Neuronal stem cell (in vitro differentiated cells): ENCODE measurements at places on chromosomes 2 and 18.

GRCh38 chr2:19772981-19773380 is 128.8 kb downstream of the TTC32 start:
- DNase-seq, result no peak

GRCh38 chr2:157355618-157356017 is 30.0 kb upstream of the ERMN start:
- DNase-seq, result no peak

- no peak for DNase-seq
These were observed 96.3 kb downstream of the ARMC9 start for GRCh38 chr2:231294571-231295362.

- DNase-seq, result no peak
These were observed 26.9 kb upstream of the YWHAQ start for GRCh38 chr2:9657731-9658130.

DNA sequence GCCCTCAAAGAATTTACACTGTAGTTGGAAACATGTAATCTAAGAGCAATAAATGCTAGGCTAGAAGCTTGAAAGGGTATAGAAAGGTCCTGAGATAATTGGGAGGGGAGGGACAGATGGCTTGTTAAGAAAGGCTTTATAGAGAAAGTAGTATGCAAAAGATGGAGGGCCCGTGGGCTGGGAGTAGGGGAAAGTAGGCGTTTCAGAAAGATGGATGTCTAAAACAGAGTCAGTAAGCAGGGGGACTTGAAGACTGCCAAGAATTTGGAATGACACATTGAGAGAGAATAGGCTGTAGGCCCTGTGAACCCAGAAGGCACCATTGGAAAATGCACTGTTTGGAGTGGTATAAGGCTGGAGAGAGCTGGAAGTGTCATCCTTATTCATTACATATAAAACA is 822 bp downstream of the PSMG2 start:
- no peak for DNase-seq

- DNase-seq, result no peak
These were observed 35.5 kb upstream of the COBLL1 start for GRCh38 chr2:164877169-164877568.

DNA sequence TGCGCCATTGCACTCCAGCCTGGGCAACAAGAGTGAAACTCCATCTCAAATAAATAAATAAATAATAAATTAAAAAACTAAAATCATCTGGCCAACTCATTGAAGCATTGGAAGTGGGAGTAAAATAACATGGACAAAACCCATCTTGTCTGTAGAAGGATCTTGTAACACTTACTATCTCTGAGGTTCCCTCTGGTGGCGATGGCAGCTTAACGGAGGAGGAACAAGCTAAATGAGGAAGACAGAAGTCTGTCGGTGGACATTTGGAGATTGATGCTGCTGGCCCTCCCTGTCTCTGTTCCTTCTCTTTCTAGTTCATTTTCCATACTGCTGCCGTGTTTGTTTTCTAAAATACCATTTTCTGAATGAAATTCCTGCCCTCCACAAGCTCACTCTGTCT is 43.4 kb downstream of the ZCCHC2 start:
- no peak for DNase-seq

GRCh38 chr18:61992285-61992684 is 99.5 kb upstream of the RNF152 start:
- DNase-seq, result no peak

GRCh38 chr2:19138264-19138825 is 220.1 kb downstream of the OSR1 start:
- no peak for DNase-seq

DNA sequence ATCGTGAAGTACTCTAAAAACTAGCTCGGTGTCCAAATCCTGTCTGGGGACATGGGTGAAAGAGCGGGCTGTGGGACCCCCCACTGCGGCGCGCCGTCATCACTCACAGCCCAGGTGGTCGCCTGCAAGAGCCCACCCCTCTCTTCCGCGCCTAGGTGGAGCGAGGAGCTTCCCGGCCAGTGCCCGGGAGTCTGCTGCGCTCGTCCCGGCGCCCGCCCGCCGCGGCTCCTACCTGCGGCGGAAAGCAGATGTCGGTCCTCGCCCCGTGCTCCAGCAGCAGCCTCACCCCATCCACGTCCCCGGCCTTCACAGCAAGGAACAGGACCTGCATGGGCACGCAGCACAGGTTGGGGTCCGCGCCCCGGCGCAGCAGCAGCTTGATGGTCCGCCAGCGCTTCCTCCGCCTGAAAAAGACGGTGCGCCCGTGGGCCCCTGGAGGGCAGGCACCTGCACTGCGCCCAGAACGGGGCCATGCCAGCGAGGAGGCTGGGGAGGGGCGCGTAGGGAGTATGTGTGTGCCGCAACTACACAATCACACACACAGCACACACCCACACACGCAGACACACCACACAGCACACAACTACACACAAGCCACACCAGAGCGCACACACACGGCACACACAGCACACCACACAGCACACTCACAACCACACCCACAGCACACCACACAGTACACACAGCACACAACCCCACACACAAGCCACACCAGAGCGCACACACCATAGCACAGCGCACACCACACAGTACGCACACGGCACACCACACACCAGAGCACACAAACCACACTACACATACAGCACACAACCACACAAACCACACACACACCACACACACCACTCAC is 37.4 kb downstream of the ANKMY1 start:
- DNase-seq, result no peak

DNA sequence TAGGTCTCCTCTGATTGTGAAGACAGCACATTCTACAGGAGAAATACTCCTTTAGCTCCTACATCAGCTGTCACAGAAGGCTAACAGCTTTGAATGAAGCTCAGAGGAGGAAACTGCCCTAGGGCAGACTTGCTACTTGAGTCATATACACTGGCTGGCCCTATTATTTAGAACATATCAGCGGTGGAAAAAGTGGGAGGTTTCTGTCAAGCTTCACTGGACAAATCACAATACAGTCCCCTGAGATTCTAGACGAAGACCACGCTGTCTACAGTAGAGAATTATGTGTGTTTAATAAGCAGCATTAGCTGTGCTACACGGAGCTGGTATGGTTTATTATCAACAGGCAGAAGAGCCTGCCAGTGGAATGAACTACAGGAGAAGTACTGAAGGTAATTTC is 230.9 kb upstream of the FSIP2 start:
- DNase-seq, result no peak

GRCh38 chr18:76386886-76387285 is 108.2 kb downstream of the ZNF516 start:
- DNase-seq, result no peak

- DNase-seq, result no peak
These were observed 250.1 kb upstream of the DPP10 start for GRCh38 chr2:114192362-114192761.

DNA sequence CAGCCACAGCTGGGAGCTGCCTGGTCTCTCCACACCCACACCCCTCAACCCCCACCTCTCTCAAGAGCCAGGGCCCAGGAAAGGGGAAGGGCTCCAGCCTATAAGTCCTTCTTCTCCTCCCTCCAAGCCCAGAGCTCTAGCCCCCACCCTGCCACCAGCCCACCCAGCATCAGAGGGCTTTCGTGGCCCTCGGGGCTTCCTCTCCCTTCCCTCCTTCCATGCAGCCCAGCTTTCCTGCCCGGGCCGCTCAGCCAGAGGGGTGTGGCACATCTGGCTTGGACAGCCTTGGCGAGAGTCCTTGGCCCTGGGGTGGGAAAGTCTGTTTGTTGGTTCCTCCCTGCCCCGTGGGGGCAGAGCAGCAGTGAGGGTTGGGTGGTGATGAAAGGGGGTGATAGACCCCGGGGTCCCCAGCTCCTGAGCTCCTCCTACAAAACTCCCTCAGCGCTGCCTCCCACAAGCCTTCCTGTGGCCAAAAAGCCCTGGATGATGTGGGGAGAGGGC is 7.0 kb downstream of the TNS1 start:
- no peak for DNase-seq

DNA sequence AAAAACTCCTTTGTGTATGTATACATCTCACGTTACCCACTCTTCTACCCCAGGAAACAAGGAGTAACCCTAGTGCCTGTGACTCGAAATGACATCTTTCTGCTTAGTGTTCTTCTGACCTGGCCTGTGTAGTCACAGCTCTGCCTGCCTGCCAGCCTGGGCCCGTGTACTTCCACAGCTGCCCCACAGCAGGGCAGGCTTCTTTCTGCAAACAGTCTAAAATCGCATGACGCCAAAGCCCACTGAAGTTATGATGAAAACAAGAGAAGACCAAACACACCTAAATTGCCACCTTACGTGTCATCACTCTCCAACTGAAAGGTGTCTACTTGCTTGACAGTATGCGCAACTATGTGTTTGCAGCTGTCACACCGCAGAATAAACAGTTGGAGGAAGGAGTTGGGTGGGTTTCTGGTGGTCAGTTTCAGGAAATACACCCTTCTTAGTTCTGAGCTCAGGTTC is 1.5 kb downstream of the GAREM1 start:
- DNase-seq, result peak; percentile 15

DNA sequence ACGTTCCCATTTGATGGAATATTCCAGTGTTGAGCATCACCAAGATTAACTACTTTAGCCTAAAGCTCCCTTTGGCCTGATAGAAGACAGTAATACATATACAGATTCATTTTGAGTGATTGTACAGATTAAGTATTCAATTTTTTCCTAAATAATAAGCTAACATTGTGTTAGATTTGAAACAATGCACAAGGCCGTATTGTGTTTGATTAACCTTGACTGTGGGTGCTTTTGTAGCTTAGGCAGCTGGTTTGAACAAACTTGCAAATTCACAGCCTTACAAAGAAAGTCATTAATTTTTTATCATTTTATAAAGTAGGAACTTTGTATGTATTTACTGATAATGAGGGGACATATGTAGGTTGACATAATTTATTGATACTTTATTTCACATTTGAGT is 29.6 kb downstream of the NABP1 start:
- DNase-seq, result no peak

- DNase-seq, result no peak
These were observed 39.0 kb downstream of the KIAA2012 start for GRCh38 chr2:202112041-202112440.

DNA sequence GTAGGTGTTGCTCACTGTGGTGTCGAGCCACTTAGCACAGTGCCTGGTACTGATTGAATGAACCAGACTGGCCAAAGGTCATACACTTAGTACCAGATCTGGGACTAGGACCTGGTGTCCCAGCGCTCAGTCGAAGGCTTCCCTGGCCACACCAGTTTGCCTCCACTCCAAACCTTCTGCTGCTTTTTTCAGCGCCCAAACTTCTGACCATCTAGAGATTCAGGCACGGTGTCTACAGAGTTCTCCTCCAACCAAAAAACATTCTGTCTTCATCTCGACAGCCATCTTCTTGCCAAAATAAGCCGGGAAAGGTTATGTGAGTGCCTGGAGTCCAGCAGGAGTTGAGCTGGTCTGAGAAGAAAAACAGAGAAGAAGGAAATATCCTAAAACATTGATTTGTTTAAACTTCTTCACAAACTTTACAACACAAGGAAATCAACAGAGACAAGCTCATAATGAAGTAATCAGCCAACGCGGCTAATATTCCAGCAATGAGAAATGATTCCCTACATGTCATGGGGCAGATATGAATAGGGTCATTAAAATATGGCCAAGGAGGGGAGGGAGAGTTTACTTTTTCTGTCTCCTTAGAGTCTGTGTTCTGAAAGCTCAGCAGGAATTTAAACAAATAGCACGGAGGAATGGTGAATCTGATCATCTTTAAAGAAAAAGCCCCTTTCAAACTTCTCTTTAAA is 2.3 kb upstream of the GLI2 start:
- DNase-seq, result no peak

DNA sequence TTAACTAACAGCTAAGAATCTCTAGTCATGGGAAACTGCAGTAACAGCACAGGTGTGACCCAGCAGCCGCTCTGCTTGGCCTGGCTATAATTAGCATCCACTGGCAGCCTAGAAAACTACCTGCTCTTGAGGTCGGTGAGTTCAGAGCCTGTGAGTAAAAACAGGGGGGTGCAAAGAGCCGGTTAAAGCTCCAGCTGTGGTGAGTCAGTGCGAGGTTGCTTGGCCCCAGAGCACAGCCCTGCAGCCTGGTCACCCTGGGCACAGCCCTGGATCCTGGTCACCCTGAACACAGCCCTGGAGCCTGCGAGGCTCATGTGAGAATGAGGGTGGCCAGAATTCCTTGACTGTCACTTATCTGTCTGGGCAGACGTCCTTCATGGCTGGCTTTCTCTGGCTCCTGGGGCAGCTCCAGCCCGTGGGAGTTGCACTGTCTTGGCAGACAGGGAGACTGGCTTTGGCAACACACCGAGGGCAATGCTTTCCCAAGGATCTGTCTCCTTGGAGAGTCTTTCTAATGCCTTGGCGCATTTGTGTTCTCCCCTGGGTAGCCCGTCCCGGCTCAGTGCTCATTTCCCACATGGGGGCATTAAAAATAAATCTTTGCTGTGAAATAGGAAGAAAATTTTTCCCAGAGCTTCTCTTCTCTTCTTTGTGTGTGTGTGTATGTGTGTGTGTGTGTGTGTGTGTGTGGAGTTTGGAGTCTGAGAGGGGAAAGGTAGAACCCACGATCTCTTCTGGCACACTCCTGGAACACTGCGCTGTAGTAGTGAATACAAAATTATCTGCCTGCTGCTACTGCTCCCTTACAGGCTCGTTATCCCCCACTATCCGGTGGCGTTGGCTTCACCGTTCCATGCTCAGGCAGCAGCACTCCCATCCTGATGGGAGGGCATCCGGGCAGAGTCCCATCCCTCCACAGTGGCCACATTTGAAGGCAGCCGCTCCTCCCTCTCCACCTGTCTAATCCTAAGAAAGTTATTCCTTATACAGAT is 250.2 kb upstream of the MEX3C start:
- DNase-seq, result no peak

DNA sequence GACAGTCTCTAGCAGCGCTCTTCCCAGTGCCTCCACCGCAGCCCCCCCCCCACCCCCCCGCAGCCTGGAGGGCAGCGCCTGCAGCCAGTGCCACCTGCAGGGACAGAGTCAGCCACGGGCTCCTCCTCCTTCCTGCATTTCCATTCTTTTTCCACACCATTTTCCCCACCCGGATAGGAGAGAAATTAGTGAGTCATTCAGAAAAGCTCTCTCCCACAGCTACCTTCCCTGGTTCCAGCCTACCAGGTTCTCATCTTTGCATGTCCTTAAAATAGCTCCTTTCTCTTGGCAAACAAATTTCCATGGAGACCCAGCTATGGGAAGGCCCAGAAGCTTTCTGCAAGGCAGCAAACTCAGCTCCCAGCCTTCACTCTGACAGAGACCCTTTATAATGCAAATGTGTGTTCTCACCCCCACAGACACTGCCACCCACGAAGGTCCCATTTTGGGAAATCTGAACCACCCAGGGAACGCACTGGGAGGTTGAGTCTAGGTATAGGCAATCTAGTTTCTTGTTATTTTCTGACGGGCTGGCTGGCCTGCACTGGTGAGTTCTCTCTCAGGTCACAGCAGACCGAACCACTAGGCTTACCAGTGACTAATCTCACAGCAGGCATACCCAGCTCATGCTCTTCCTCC is 41.8 kb upstream of the ATG16L1 start:
- DNase-seq, result peak; percentile 36

GRCh38 chr18:33924576-33924975 is 300.1 kb downstream of the NOL4 start:
- DNase-seq, result no peak

DNA sequence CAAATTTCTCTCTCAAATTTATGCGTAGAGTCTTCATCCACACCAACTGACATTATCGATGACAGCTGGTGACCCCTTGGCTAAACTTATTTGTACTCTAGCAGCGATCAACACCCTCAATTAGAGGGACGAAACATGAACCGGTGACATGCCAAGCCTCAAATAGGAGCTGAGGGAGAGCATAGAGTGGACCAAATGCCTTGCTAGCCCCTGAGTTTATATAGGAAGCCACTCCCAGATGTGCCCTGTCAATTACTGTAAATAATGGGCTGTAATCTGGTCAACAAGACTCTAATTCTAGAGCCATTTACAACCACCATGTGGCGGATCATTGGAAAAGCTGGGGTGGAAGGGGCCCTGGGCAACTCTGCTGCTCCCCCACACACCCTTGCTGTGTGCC is 47.6 kb upstream of the FHL2 start:
- no peak for DNase-seq
